ENCODE measurements at places on chromosomes 2 and 18.

- H3K27ac ChIP-seq = no peak overlapping the region
- no peak for DNase-seq
- no peaks in the 10 kb centered on the region for H3K27me3 ChIP-seq
- peaks cover 14% of the 10 kb centered on the region for H3K4me1 ChIP-seq
- no peak overlapping the region for H3K4me3 ChIP-seq
- no peaks in the 10 kb centered on the region for H3K36me3 ChIP-seq
Observed at GRCh38 chr2:173653432-173653805, 298.7 kb downstream of the CDCA7 start.

DNA sequence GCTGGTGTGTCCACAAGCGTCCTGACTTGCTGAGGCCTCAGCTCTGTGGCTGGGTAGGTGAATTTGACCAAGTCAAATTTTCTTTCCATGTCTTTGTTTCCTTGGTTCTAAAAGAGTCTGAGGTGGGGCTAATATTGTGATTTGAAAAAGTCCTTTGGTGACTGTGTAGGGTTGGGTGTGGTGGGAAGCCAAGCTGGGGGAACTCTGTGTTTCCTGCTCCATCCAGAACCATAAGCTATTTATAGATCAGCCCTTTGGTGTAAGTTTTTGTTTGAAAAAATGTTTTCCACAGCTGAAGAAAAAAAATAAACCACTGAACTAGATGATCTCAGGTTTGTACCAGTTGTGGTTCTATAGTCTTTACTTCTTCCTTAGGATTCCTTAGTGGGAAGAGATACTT lies 462.7 kb downstream of the TGIF1 start:
- H3K27ac ChIP-seq = no peak overlapping the region
- peaks cover 4% of the 10 kb centered on the region for H3K27me3 ChIP-seq
- peak; percentile 23 for DNase-seq
- H3K36me3 ChIP-seq = no peaks in the 10 kb centered on the region

- no peaks in the 10 kb centered on the region for H3K27me3 ChIP-seq
- no peak overlapping the region for H3K27ac ChIP-seq
- H3K4me1 ChIP-seq = peaks cover 7% of the 10 kb centered on the region
- peaks cover 11% of the 10 kb centered on the region for H3K36me3 ChIP-seq
Observed at GRCh38 chr2:238263204-238264071, 23.6 kb upstream of the HES6 start.

DNA sequence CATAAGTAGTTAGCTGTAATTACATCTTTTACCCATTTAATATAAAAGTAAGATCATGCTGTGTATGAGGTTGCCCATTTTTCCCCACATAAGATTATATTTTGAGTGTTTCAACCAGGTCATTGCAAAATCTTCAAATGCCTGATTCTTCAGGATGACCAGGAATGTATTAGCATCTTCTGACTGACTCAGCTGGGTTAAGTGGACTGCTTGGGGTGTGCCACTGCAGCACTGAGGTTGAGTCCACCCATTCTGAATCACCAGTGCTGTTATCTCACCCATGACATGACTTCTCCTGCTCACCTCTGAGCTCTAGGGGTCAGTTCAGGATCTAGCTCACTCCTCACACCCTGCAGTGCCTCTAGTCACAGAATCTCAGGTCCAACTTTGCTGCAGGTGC lies 576.7 kb upstream of the ZEB2 start:
- no peak overlapping the region for H3K4me3 ChIP-seq
- peaks cover 3% of the 10 kb centered on the region for H3K4me1 ChIP-seq

DNA sequence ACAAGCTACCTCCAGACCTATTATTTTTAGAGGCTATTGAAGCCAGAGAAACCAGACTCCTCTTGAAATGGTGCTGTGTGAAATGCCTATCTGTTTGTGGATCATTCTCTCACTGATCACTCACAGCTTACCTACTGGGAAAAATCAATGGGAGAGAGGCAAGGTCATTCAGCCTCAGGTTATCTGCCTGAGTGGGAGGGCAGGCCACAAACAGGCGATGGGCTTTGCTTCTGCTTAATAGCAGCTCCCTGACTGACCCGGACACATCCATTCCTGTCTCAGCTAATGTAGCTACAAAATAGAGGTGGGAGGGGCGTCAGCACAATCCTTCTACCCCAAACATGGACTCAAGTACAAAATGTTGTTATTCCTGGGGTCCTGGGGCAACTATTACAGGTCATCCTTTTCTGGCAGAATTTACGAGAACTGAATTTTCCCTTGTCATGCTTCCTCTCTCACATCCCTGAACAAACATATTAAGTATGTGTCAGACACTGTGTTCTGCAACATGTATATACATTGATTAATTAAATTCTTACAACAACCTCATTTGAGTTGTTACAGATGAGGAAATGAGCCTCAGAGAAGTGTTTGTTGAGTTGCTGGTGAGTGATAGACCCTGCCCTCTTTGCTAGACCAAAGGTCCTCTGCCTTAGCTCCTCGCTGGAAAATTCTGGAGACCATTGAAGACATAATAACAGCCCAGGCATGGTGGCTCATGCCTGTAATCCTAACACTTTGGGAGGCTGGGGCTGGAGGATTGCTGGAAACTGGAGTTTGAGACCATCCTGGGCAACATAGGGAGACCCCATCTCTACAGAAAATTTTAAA lies 60.5 kb downstream of the CDK15 start:
- no peak overlapping the region for H3K4me3 ChIP-seq
- no peaks in the 10 kb centered on the region for H3K27me3 ChIP-seq
- peak overlapping the region; percentile 52 for H3K27ac ChIP-seq
- no peaks in the 10 kb centered on the region for H3K36me3 ChIP-seq

DNA sequence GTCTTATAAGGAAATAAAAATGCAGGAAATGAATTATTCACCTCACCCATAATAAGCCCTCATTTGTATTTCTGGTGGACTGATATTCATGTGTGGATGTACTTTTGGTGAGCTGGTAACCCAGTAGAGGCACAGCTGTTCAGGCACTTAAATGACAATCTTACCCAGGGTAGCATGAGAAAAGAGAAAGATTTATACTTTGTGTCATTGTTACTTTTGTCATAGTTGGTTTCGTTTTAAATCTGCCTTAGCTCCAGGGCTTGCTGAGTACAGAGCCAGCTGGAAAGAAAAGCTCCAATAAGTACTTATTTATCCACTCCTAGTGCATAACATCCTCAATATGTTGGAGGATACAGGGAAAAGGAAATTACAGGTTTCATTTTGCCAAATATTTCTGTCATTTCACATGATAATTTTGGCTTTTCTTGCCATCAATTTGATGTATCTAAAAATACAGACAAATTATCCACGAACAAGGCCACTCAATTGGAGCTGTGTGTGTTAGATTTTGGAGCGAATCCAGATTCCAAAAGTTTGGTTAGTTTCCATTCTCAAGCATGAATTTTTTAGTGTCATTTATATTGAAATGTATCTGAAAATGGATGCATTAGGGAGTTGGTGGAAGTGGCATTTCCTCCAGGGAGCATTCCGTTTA lies 1276.1 kb upstream of the FAM98A start:
- H3K27ac ChIP-seq = no peak overlapping the region
- no peaks in the 10 kb centered on the region for H3K36me3 ChIP-seq
- H3K4me3 ChIP-seq = no peak overlapping the region
- no peak for DNase-seq
- H3K27me3 ChIP-seq = no peaks in the 10 kb centered on the region
- no peaks in the 10 kb centered on the region for H3K4me1 ChIP-seq

DNA sequence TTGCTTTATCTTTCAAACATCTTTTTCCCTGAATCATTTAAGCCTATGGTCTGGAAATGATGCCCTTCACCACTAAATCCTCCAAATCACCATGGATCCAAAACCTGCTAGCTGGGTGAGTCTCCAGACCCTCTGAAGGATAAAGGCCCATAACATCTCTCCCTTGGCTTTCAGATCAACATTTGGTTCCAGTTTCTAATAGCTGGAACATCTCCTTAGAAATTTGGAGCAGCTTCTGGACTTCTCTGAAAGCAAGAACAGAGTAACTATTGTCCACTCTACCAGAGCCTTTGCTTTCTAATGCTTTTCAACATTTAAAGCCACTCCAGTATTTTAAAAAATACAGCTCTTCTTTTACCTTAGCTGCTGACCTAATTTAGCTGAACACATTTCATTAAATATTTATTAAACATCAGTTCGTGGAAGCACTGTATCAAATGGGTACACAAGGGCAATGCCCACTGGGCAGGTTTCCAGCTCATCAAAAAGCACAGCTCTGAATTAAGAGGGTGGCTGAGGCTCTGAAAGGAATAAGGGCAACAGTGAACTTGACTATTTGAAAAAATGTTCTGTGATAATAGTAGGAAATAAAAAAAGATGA lies 75.3 kb downstream of the GALNT3 start:
- no peak overlapping the region for H3K27ac ChIP-seq
- no peaks in the 10 kb centered on the region for H3K36me3 ChIP-seq
- H3K27me3 ChIP-seq = no peaks in the 10 kb centered on the region
- no peak overlapping the region for H3K4me3 ChIP-seq
- DNase-seq = no peak
- H3K4me1 ChIP-seq = 0 out of 2 replicates have a peak, but pooled peaks cover 1% of the 10 kb centered on the region

DNA sequence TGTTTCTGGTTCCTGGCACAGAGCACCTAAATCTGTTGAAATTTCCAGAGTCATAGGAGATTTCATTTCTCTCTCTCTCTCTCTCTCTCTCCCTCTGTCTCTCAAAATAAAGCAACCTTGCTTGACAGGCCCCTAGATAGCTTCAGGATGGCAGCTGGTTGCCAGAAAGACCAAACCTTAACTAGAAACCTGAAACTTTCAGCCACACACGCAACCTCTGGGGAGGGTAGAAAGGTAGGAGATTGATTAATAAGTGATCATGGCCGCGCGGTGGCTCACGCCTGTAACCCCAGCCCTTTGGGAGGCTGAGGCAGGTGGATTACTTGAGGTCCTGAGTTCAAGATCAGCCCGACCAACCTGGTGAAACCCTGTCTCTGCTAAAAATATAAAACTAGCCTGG lies 1885.4 kb upstream of the CELF4 start:
- no peak for DNase-seq
- no peaks in the 10 kb centered on the region for H3K27me3 ChIP-seq
- no peak overlapping the region for H3K27ac ChIP-seq
- H3K4me3 ChIP-seq = no peak overlapping the region

DNA sequence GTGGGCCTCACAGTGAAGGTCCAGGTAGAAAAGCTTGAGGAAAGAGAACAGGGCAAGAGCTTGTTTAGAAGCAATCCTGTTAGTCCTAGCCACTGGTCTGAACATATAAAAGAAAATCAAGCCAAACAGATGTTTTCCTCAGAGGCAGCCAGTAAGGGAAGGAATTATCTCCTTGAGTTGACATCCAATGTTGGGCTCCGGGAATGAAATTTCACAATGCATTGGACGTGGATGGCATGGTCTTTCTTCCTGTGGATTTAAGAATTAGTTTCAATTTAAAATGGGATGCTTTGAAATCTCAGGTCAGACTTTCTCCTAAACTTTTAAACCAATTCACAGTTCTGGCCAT lies 92.1 kb downstream of the ACKR3 start:
- H3K36me3 ChIP-seq = no peaks in the 10 kb centered on the region
- no peak overlapping the region for H3K27ac ChIP-seq
- peaks cover 3% of the 10 kb centered on the region for H3K27me3 ChIP-seq
- H3K4me3 ChIP-seq = no peak overlapping the region

DNA sequence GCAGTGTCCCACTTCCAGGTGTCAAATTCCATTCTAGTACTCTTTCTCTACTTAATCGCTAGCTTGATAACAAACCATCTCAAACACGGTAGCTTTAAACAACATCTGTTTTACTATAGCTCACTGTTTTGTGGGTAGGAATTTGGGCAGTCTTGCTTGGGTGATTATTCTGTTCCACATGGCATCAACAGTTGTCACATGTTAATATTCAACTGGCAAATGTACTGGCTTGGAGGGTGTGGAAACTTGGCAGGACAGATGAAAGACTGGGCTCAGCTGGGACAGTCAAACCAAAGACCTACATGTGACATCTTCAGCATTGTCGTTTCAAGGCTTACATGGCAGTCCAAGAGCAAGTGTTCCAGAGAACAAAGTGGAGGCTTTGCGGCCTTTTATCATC lies 241.8 kb downstream of the PTH2R start:
- H3K4me1 ChIP-seq = no peaks in the 10 kb centered on the region
- no peak overlapping the region for H3K27ac ChIP-seq
- H3K4me3 ChIP-seq = no peak overlapping the region
- no peaks in the 10 kb centered on the region for H3K36me3 ChIP-seq

DNA sequence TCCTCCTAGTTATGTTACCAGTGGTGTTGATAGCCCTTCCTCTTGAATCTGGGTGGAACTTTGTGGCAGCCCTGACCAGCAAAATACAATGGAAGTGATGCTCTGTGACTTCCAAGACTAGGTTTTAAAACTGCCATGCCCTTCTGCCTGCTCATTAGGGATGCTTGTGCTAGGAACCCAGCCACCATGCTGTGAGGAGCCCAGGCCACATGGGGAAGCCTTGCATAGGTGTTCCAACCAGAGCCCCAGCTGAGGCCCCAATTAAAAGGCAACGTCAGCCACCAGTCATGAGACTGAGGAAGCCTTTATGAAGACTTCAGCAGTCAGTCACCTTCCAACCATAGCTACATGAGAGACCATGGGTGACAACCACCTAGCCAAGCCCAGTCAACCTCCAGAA lies 14.0 kb upstream of the MAPRE2 start:
- no peak overlapping the region for H3K27ac ChIP-seq
- H3K4me3 ChIP-seq = no peak overlapping the region
- H3K36me3 ChIP-seq = no peaks in the 10 kb centered on the region
- H3K4me1 ChIP-seq = peaks cover 10% of the 10 kb centered on the region

DNA sequence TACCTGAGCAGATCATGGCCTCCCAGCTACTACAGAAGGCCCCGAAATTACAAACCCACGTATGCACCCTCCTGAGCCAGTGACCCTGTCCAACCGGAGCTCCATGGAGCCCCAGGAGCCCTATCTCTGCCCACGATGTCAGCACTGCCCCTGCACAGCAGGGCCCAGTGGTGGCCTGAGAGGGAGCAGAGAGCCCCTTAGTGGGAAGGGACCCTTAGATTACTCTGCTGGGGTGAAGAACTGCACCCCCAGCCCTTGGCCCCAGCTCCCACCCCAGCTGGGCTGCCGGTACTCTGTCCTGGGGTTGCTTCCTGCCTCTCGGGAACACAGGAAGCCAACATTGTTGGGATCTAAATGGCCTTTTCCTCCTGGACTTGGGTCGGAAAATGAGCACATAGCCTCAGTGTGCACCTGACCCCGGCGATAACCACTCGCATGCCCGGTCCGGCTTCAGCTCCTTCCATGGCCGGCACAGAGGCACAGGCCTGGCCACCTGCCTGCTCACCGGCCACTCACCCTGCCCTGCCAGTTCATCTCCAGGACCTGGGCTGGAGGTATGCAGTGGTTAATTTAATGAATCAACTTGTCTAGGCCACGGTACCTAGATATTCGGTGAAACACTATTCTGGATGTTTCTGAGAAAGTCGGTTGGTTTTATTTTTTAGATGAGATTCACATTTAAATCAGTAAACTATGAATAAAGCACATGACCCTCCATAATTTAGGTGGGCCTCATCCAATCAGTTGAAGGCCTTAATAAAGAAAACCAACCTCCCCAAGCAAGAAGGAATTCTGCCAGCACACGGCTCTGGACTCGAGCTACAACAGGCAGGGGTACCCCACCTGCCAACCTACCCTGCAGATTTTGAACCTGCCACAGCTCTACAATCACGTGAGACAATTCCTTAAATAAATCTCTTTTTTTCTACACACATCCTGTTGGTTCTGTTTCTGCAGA lies 19.2 kb downstream of the TNS1 start:
- no peak for DNase-seq
- peaks cover 27% of the 10 kb centered on the region for H3K4me1 ChIP-seq
- peaks cover 24% of the 10 kb centered on the region for H3K36me3 ChIP-seq
- H3K27me3 ChIP-seq = no peaks in the 10 kb centered on the region
- H3K4me3 ChIP-seq = no peak overlapping the region
- no peak overlapping the region for H3K27ac ChIP-seq

- no peak for DNase-seq
- H3K36me3 ChIP-seq = no peaks in the 10 kb centered on the region
- H3K27ac ChIP-seq = no peak overlapping the region
- peaks cover 5% of the 10 kb centered on the region for H3K27me3 ChIP-seq
Observed at GRCh38 chr18:25042641-25043051, 309.3 kb downstream of the ZNF521 start.
